ENCODE measurements at places on chromosomes 12 and 14. TPM values are rescaled to one million over a fixed set of nuclear protein-coding genes. Genes with fewer than 3 reads are reported as not detected.

- no peak for DNase-seq
Measured at GRCh38 chr14:68401317-68401716, 391.6 kb downstream of the ZFP36L1 start.

DNA sequence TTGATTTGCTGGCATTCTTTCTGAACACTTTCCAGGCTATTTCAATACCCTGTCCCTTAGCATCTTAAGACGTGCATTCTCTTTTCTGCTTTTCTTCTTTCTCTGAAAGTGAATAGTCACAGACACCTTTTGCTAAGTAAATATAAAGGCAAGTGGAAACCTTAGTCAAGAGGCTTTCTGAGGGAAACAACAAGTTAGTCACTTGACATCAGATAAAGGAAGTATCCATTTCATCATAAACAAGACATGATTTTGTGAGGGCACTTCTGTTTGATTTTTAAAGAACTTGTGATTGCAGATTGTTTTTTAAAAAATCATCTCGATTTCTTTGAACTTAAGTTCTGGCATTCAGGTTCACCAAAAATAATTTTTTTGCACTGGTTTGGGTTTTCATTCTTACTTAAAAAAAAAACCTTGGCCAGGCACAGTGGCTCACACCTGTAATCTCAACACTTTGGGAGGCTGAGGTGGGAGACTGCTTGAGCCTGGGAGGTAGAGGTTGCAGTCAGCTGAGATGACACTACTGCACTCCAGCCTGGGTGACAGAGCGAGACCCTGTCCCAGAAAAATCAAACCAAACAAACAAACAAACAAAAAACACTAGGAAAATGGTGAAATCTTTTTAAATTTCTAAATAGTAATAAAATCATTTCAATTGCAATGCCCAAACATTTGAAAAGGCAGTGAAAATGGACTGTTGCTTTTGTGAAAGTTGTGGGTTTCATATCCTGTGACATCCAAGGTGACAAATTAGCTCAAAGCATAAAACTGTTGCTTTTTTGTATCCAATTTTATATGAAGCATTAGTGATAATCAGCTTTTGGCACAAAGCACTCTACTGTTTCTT, 8.3 kb upstream of the KLHL42 start:
- DNase-seq = no peak

DNA sequence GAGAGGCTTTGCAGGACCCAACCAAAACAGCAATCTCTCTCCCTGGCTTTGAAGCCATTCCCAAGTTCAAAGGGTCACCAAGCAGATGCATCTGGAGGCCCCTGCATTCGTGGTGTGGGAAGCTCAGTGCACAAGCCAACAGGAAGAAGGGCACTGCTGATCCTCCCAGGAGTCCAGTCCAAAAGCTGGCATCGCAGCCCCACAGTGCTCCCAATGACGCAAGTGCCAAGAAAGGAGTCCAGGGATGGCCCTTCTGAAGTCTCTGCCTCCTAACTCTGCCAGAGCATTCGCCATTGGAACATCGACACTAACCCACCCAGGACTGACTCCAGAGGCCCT, 25.1 kb downstream of the PXN start:
- DNase-seq = no peak

DNA sequence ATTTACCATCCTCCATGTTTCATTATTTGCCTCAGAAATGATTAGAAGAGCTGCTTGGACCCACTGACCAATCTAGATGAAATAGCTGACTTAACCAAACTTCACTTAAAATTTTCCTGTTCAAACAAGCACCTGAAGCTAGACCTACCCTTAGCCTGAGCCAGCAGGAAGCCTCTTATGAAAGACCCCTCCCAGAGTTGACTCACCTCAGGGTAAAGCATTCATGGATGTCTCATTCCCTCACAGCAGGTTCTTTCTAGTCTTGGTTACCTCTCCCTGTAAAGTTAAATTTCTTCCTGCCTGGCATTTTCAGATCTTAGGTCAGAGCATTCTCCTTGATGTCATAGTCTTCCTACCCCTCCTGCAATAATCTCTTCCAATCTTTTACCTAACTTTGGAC, 1209.8 kb downstream of the FLRT2 start:
- no peak for DNase-seq

- DNase-seq = no peak
Measured at GRCh38 chr14:33062881-33063280, 124.2 kb downstream of the NPAS3 start.

DNA sequence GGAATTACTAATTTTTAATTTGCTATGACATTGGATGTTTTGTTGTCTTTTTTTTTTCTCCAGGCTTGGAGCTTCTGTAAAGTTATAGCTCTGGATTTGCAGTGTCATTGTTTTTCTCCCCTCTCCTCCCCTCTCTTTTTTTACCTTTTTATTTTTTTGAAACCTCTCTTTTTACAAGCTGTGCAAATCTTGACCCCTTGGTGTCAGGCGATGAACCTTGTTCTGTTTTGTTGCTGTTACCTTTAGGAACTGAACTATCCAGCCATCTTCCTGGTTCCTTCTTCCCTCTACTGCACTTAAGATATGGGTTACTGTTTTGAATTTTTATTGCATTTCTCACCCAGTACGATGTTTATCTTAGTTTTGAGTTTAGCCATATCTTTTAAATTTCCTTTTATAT, 13.7 kb downstream of the KTN1 start:
- no peak for DNase-seq

- no peak for DNase-seq
Measured at GRCh38 chr12:26264215-26264838, 69.0 kb downstream of the SSPN start.

GALNT9 gene
- total RNA-seq = not detected

SCYL2 gene
- 59.4 TPM for total RNA-seq

AJUBA gene
- total RNA-seq = 46.5 TPM

KCNC2 gene
- total RNA-seq = not detected

ADAM21 gene
- total RNA-seq = 0.19 TPM
